ENCODE measurements at places on chromosomes 13 and 19.

GRCh38 chr19:42410371-42410770 lies 16.8 kb downstream of the LIPE start:
- no peak for DNase-seq

- DNase-seq, result no peak
Observed at GRCh38 chr13:76029706-76030105, 393.6 kb downstream of the LMO7 start.

DNA sequence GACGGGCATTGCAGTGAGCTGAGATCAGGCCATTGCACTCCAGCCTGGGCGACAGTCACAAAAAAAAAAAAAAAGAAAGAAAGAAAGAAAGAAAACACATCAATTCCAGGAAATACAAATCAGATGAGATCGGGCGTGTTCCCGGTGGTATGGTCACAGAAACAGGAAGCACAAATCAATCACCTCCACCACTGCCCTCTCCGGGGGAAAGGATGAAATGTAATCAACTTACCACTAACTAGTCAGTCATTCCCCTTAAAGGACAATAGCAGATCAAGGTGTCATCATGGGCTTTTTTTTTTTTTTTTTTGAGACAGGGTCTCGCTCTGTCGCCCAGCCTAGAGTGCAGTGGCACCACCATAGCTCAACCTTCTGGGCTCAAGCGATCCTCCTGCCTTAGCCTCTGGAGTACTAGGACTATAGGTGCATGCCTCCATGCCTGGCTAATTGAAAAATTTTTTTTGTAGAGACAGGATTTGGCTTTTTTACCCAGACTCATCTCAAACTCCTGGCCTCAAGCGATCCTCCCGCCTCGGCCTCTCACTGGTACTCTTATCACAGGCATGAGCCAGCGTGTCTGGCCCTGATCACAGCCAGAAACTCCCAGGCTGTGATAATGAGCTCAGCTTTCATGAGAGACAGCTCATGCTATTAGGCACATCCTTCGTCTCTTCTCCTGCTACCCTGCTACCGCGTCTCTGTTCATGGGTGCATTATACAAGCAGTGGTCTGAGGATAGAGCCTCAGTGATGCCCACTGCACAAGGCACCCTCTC lies 6.8 kb upstream of the DPRX start:
- no peak for DNase-seq

DNA sequence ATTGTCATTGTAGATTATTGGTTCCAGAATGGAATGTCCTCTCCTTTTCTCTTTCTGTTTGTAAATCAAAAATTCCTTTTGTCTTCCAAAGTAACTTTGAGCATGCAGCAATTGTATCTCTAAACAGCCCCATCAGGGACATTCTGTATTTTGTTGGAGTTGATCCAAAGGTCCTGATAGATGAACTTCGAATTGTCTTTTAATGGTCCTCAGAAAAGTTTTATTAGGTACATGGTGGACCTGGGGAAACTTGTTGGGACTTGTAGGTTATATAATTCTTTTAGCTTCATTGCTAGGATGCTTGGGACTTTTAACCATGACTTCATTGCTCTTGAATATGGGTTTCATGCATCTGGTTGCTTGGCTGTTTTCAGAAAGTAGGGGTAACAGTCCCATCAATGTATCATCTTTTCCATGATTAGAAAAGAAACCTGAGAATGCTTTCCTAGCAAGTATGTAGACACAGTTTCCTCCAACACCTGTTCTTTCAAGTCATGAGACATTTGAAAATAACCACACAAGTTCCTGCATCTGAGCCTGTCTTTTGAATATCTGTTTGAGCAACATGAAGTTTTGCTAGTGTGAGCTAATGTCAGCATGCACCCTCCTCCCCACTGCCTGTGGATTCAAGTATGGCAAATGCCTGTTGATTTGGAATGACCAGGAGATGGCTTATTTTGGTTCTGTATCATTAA lies 413.1 kb downstream of the KCNRG start:
- no peak for DNase-seq

GRCh38 chr19:42850981-42851717 lies 28.4 kb downstream of the PSG1 start:
- peak; percentile 84 for DNase-seq

DNA sequence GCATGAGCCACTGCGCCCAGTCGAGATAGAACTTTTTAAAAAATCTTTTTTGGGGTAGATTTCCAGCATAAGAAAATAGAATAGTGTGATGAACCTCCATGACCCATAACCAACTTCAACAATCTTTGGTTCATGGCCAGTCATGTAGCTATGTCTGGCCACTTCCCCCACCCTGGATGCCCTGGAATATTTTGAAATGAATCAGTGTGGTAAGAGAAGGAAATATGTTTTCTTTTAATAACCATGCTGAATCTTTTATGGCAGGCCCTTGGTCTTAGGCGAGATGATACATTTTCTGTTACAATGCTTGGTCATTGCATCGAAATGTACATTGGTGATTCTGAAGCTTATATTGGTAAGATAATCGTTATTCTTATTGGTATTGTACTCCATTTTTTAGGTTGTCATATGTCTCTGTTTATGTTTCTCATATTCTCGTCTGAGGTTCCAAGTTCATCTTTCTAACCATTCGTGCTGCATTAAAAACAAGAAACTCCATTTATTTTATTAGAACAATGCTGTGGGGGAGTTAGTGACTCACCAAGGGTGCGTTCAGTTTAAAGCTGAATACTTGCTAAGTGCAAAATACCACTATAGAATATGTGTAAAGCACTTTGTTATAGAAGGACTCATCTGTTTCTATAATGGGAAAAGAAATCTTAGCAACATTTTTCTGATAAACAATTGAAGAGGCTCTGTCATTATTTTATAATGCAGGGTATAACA lies 16.4 kb upstream of the UPF3A start:
- DNase-seq, result peak; percentile 62

- DNase-seq, result no peak
Observed at GRCh38 chr13:73061473-73061872, 2.7 kb downstream of the KLF5 start.

- no peak for DNase-seq
Observed at GRCh38 chr19:58538257-58539168, 5.4 kb upstream of the TRIM28 start.

- DNase-seq, result no peak
Observed at GRCh38 chr19:2636897-2637683, 65.4 kb downstream of the GNG7 start.

GRCh38 chr13:97506511-97506910 lies 72.5 kb downstream of the RAP2A start:
- peak; percentile 68 for DNase-seq

DNA sequence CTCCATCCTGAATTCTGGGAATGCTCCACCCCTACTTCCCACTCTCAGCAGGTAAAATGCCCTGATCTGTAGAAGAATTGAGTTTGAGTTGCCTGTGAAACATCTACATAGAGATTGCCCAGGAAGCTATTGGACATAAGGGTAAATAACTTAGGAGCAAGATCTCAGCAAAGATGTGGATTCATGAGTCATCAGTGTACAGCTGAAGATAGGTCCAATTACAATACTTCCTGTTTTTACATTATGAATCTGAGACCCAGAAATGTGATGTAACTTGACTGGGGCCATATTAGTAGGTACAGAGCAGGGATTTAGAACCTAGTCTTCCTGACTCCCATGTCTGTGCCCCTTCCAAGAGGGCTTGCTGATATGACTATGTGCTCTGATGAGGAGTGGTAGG lies 79.4 kb upstream of the FNDC3A start:
- DNase-seq, result peak; percentile 12

GRCh38 chr19:33063753-33064457 lies 783 bp downstream of the RHPN2 start:
- DNase-seq, result no peak

- DNase-seq, result no peak
Observed at GRCh38 chr19:3670796-3671679, 29.2 kb downstream of the PIP5K1C start.

GRCh38 chr13:20776751-20777150 lies 3.0 kb upstream of the EEF1AKMT1 start:
- no peak for DNase-seq

- no peak for DNase-seq
Observed at GRCh38 chr19:17626456-17627015, 61.6 kb downstream of the UNC13A start.

DNA sequence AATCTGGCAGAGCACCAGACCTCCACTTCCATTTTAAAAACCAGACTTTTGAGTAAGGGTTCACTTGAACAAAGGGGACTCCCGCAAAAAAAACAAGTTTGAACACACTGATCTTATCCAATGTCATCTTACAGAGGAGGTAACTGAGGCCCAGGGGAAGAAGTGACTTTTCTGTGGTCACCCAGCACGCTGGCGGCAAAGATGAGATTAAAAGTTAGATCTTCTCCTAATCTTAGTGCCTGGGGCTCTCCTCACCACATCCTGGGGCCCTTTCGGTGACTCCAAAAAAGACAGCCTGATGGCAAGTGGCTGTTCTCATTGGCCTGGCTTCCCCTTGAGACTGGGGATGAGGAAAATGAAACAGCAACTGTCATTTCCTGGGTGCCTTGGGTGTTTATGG lies 101.8 kb upstream of the ZNF98 start:
- DNase-seq, result no peak

DNA sequence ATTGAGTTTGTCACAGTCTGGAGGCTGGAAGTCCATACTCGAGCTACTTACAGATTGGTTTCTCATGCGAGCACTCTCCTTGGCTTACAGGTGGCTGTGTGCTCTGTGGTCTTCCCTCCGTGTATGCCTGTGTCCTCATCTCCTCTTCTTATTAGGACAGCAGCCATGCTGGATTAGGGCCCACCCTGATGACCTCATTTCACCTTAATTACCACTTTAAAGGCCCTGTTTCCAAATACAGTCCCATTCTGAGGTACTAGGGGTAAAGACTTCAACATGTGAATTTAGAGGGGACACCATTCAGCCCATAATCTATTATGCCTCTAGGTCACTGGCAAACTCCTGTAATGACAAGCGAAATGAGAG lies 40.6 kb downstream of the SHISA2 start:
- no peak for DNase-seq

- no peak for DNase-seq
Observed at GRCh38 chr13:108328848-108329247, 59.3 kb downstream of the TNFSF13B start.

GRCh38 chr19:2249880-2250765 lies 1.0 kb downstream of the AMH start:
- no peak for DNase-seq

DNA sequence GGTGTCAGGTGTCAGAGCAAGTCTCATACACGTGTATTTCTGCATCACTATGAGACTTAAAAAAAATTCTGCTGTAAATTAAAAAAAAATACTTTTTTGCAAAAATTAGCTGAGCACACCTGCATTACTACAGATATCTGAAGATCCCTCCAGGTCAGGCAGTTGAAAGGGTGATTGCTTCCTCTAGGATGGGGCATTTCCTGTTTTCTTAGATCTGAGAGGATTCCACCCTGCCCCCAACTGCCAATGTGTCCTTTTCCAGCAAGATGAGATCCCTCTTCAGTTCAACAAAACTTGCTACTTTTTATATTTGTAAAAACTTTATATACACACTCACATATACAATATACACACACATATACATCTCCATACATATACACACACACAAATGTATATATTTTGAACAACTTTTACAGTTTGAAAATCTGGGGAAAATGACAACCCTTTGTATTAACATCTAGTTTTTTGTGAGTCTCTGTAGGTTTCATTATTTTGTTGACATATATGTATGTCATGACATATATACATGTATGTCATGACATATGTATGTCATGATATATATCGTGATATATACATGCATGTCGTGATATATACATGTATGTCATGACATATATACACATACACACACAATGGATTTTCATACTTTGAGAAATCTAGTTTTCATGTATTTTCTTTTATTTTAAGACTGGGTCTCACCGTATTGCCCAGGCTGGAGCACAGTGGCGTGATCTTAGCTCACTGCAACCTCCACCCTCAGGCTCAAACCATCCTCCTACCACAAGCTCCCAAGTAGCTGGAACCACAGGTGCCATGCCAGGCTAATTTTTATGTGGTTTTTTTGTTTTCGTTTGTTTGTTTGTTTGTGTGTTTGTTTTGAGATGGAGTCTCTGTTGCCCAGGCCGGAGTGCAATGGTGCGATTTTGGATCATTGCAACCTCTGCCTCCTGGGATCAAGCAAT lies 17.8 kb downstream of the ZNF813 start:
- DNase-seq, result no peak

DNA sequence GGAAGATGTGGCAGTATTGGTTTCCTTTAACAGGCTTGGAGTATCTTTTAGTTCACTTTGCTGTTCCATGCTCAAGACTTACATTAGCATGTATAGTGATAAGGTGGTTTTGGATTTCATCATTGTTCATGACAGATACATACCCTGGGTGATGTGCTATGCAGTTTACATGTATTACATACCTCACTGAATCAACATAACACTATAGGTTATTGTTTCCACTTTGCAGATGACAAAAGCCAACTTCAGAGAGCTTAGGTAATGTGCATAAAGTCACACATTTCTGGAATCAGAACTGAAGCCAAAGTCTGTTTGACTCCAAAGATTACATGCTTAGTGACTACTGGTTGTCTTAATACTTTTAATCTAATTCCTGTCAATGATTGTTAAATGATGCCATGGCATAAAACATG lies 7.1 kb downstream of the COMMD6 start:
- no peak for DNase-seq

GRCh38 chr19:49469828-49470614 lies 4.0 kb upstream of the FLT3LG start:
- DNase-seq, result no peak

DNA sequence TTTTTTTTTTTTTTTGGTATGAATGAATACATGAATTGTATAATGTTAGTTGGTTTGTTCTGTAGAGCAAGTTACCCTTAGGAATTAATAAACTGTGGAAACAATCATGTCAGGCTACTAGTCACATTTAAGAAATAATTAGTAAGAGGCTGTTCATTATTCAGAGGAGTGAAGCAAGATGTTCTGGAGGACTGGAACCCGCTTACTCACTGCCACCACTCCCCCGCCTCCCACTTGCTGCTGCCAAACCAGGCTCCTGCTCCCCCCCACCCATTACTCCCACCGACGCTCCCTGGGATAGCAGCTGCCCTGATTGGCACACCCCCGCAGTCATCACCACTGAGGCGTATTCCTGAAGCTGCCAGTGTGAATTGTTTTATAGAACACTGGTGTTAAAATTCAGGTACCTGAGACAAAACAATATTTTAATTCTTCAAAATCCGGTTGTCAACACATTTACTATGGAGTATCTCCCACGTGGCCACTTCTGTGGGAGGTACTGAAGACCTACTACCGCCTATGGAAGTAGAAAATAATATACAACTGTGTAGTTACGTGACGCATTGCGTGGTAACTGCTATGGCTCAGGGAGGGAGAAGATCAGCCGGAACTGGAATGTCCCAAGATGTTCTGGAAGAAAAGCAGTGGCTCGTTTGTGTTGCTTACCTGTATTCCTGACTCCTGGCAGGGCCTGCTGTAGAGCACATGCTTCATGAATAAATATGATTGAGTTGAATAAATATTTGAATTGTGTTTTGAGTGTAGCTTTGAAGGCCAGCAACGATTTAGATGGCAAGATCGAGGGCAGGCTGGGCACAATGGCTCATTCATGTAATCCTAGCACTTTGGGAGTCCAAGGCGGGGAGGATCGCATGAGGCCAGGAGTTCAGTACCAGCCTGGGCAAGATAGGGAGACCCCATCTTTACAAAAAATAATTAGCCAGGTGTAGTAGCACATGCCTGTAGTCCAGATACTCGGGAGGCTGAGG lies 1.7 kb downstream of the DPY19L3 start:
- DNase-seq, result no peak

GRCh38 chr13:112227031-112227430 lies 149.1 kb upstream of the SPACA7 start:
- no peak for DNase-seq

Measured in fibroblast of skin of left quadriceps (primary cell).